CD4-positive, alpha-beta T cell treated with Interleukin-15 for 4 hours (primary cell): ENCODE measurements at places on chromosomes 16 and 17.

- no peak for DNase-seq
These were observed 55.6 kb downstream of the IKZF3 start for GRCh38 chr17:39808409-39808997.

- no peak for DNase-seq
These were observed 5.9 kb downstream of the TMEM98 start for GRCh38 chr17:32933881-32934280.

GRCh38 chr16:88116121-88116520 lies 164.9 kb downstream of the BANP start:
- DNase-seq = no peak

DNA sequence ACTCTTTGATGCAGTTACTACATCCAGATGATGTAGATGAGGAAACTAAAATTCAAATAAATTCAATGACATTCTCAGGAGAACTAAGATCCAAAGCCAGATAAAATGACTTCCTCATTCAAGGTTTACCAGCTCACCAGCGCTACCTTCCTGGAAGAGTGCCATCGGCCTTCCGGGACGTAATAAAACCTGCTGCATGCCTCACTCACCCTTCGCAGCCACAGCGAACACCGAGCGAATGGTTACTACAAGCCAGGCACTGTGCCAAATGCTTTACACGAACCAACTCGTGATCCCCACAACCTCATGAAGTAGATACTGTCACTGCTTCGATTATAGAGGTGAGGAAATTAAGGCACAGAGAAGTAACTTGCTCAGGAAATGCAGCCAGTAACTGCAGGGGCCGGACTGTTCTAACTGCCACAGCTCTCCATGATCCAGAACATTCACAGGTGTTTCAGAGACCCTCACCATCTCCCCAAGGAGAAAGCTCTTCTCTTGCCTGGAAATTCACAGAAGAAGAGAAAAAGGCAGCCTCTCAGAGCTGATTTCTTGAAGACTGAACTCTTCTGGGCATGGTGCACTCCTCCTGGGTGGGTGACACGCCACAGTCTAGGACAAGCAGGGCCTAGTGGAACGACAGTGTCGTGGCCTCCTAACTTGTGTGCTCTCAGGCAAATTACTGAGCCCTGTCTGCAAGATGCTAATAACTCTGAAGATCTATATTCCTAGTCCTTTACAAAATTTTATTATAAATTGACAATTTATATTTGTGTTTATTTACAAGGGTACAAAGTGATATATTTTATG lies 46.8 kb downstream of the HIC1 start:
- peak; percentile 59 for DNase-seq

DNA sequence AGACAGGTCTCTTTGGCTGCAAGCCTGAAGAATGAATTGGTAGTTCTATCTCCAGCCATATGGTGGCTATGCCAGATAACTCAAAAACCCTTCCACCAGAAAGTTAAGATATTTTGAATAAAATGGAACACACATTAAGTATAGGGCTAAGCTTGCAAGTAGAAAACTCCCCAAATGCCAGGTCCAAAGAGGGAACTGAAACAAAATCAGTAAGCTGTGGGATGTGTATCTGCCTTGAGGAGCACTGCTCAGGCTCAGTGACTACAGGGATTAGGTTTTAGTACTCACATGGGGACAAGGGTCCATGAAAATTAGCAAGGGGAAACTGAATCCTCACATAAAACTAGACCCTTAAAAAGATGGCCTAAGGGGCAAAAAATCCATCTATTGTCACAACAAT lies 115.7 kb upstream of the PMFBP1 start:
- no peak for DNase-seq
